ENCODE measurements at places on chromosomes 4 and X.

- DNase-seq: no peak
Observed at GRCh38 chrX:50000937-50001542, 78.6 kb downstream of the CLCN5 start.

- no peak for DNase-seq
Observed at GRCh38 chr4:55615008-55615407, 21.1 kb downstream of the NMU start.

DNA sequence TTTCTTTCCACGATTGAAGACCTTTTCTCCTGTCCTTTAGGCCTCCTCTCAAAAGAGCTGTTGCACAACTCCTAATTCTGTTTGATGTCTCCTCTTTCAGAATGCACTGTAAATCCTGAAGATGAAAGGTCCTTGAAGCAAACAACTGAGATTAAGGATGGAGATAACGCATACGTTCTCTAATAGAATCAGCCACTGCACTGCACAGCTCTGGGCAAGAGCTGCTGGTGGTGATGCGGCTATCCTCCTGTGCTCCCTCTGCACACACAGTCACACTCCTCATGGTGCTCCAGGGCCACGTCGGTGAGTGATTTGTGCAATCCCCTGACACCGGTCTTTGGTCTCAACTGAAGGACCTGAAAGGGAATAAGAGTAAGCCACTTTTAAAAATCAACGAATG, 208.7 kb downstream of the PDGFC start:
- DNase-seq: no peak

DNA sequence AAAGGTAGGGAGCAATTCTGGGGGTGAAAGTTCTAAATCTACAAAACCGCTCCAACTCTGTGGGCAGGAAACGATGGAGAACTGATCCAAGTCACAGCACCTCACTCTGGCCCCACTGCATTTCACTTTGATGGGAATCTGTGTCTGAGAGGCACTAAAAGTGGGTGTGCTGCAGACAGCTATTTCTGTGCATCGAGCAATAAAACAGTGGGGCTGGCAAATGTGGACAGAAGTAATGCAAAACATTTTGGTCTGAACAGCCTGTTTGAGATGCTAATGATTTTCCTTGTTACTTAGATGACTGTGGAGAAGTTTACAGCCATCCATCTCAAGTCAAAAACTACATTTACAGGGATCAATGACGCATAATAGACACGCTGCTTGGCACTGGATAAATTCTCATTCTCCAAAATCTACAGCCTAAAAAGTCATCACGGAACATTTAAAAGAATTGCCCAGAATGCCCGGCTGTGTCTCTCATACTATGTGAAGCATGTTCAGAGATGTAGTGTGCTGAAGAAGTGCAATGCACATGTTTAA, 1671.6 kb upstream of the TENM3 start:
- DNase-seq: no peak

GRCh38 chrX:1274786-1275185, 6.2 kb downstream of the CSF2RA start:
- no peak for DNase-seq

DNA sequence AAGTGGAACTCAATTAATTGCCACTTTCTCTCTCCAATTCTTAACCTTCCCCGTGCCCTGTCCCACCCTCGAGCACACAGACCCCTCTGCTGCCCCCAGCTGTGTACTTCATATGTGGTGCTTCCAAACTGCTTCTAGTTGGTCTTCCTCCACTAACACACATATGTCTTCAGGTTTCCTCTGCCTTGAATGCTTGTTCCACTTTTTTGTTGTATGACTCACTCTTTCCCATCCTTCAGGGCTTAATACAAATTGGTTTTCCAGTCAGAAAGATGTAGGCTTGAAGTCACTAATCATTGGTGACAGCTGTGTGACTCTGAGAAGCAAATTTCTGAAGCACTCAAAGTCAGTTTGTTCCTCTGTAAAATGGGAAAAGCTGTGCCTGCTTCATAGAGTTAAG, 30.6 kb downstream of the TRIM2 start:
- no peak for DNase-seq

DNA sequence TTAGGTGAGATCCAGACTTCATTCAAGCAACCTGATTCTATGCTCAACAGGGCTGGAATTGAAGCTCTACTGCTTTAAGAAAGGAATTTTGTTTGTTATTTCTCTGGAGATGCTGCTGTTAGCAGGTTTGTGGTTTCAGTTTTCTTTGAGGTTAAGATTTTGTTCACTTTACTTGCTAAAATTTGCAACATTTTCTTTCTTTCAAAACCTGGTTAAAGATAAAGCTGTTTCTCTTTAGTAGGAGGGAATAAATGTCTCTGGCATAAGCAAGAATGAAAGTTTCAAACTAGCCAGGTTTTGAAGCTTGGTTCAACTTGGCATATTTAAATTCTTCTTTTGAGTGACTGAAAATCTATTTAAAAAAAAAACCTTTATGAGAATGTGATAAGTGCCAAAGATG, 660.6 kb upstream of the NR3C2 start:
- DNase-seq: no peak

DNA sequence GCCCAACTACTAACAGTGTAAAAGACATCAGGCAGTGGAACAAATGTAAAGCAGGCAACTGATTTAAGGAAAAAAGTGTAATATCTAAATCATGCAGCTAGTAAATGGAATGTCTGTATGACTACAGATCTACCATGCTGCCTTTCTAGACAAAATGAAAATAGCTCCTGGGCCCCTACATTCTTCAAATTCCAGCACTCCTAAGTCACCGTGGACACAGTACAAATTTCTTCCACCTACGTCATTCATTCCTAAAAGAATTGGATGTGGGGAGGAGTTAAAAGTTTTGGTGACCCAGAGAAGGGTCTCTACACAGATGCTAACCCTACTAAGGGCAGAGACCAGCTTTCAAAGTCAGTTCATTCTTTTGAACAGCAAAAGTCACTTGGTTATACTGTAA, 137.2 kb upstream of the ARHGEF9 start:
- DNase-seq: no peak

- no peak for DNase-seq
Observed at GRCh38 chr4:138449938-138450337, 207.8 kb upstream of the SLC7A11 start.

DNA sequence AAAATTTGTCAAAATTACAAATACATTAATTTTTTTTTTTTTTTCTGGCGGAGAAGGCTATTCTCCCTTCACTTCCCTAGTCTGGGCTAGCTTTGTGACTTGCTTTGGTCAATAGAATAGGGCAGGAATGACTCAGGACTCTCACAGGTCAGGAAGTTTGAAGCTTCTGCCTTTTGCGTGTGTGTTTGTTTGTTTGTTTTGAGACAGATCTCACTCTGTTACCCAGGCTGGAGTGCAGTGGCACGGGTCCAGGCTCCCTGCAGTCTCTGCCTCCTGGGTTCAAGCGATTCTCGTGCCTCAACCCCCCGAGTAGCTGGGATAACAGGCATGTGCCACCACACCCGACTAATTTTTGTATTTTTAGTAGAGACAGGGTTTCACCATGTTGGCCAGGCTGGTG, 55.9 kb upstream of the USP9X start:
- DNase-seq: no peak

- no peak for DNase-seq
Observed at GRCh38 chr4:139515531-139515958, 40.5 kb downstream of the SETD7 start.

DNA sequence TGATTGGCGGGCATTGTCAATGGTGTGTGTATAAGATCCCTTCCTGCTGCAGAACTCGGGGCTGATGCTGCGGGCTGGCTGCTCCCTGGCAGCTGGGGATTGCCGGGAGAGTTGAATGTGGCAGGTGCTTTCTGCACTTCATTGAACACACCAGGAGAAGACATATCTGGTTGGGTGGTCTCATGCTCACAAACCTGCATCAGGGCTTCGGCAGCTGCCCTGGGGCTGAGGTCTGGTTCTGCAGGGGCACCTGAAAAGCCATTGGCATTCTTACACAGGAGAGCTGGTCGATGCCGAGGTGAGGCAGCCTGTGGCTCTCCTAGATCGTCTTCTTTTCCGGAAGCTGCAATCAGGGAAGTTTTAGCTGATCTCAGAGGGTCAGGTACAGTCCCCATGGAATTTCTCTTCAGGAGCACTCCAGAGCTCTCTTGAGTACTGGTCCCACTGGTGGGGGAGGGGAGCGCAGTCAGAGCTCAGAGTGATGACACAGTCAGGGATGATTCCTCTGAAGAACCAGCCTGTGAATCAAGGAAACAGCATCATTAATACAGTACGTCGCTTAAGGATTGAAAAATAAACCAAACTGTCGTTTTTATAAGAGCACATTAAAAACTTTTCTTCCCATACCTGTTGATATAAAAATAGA, 57.8 kb downstream of the GPRIN3 start:
- no peak for DNase-seq

DNA sequence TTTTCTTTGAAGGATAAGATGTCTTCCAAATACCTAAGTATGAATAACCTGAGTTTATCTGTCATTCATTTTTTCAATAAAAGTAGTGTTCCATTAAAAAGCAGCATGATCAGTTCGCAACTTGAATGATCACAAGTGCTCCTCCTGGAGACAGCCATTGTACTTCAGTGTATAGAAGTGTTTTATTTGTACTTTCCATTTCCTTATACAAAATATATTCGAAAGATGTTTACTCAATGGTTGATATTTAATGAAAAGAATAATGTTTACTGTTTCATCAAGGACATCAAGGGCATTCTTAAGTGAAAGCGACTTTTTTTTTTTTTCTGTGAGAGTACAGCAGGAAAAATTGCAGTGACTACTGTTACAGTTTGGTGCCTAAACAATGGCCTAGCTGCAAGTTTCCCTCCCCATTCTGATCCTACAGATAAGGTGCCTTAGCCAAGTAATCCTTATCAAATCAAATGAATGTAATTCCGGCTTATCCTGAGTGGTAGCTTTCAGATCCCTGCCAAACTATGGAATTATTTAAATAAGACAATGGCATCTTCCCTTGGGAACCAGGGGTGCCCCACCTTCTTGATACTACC, 69.0 kb upstream of the IL15 start:
- no peak for DNase-seq
